ENCODE measurements at places on chromosomes 5 and 9.

DNA sequence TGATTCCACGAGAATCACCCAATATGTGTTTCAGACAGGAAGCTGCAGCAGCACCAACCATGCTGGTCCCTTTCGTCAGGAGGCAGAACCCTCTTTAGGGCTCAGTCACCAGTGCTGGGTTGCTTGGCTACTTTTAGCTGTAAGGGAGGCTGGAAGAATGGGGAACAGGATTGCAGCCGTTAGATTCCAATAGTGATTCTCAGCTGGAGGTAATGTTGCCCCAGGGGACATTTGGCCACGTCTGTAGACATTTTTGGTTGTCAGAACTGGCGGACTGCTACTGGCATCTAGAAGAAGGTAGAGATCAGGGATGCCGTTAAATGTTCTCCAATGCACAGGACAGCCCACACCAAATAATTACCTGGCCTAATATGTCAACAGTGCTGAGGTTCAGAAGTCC lies 81.8 kb downstream of the ANKRD33B start:
- DNase-seq: no peak

GRCh38 chr9:93216073-93216365 lies 32.1 kb downstream of the WNK2 start:
- no peak for DNase-seq

GRCh38 chr5:119708076-119708790 lies 78.9 kb downstream of the FAM170A start:
- no peak for DNase-seq

- peak; percentile 16 for DNase-seq
These were observed 149.5 kb downstream of the FANCC start for GRCh38 chr9:95167998-95168397.

All from DMS153 (cell line).